ENCODE measurements at places on chromosomes 3 and 15.
A peak's percentile ranks its signal among the peaks of the same experiment; 100 is the strongest.

GRCh38 chr3:133573629-133574194 is at the start of gene CDV3:
Gene CDV3 (plus strand): TSS chr3:133573686. CDS start chr3:133574045, 359 bp downstream.
- DNase-seq: no peak

DNA sequence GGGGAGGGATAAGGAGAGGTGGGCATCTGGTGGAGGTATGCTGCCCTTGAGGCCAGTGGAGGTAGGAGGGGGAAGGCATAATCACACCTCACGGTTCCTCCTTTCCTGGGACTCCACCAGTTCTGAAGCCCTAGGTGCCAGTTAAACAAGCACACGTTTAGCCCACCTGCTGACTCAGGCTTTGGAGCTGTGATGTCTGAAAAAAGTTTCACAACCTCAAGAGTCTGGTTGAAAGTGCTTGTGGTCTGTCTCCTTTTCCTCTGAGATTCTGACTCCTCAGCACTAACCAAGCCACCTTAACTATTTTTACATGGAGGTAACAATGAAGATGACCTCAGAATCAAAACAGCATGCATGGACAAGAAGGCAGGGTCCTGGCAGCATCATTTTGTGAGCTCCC is 23.0 kb downstream of the HPS3 start:
- DNase-seq: no peak

GRCh38 chr15:73464602-73465001 is 21.6 kb downstream of the REC114 start:
- DNase-seq: no peak

DNA sequence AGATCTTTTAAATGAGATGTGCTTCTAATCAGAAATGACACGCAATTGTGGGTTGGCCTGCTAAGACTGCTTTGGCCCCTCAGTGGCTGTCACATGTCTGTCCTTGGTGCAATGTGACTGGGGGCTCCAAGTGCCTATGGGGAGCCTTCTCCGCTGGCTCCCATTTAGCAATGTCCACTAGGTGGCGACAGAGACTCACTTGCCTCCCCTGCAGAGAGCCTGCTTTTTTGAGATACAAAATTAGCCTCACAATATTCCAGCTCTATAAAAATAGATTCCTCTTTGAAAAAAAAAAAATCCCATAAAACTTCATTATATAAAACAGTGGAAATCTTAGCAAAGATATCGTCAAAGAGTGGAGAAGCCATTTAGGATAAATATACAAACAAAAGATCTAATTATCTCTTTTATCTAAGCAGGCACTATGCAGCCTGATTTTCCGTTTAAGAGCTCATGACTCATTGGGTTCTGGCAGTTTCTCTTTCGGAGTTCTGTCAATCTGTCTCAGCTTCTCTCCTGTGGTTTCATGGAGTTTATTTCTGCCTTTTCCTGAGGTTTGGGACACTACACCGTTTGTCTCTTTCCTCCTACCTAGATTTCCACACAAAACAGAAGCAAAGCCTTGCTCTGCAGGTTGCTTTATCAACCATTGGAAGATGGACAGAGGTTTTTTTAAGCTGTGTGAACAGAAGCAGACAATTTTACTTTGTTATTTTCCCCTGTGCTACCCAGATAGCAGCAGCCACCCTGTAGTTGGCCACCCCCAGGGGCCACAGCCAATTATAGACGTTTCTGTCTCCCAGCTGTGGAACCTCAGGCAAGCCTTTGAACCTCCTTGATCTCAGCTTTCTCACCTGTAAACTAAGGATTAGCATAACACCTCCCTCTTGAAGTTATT is 68.4 kb upstream of the TNFAIP8L3 start:
- DNase-seq: peak; percentile 36

DNA sequence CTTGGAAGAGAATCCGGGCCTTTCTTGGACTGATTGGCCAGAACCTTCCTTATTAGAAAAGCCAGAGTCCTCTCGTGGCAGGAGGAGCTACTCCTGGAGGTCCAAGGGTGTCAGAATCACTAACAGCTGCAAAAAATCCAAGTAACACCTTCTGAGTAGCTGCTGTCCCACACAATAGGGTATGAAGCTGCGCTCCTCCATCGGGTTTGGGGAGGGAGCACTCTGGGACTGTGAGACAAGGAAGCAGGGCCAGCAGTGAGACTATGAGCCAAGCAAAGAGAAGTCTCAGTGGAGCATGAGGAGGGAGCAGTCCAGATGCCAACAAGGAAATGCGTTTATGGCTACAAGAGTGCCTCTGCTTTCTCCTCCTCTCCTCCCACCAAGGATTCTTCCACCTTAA is 21.7 kb downstream of the SEMA3G start:
- DNase-seq: no peak

DNA sequence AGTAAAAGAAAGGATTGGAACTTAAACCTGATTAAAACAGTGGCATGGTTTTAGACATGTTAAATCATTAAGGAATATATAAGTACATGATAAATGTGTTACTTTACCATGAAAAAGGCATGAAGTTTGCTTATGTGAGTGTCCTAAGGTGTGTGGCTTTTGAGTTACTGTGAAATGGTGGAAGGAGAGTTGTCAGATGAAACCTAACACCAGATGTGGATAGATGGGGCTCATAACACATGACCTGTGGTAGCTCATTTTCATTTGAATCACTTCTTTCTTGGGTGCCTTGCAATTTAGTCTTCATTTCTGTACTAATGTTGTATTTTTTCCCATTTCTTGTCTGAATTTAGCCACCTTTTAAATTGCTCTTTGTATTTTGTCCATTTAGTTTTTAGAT is 13.0 kb downstream of the MEF2A start:
- no peak for DNase-seq

GRCh38 chr3:16487511-16488175 is 25.9 kb downstream of the RFTN1 start:
- DNase-seq: no peak

DNA sequence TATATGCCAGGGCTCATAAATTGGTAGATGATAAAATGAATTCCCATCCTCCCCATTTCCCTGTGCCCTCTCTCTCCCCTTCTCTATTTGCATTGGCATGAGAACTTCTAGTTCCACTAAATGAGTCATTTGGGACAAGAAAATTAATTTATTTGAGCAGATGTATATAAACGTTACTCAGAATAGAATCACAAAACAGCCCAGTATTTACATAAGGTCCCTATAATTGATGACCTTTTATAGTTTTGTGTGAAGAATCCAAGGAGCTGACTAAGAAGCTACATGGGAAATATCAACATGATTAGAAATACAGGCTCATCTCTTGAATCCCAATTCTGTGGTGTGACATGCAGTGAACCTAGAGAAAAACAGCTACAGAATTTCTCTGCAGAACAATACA is 617.7 kb upstream of the NR2F2 start:
- no peak for DNase-seq

DNA sequence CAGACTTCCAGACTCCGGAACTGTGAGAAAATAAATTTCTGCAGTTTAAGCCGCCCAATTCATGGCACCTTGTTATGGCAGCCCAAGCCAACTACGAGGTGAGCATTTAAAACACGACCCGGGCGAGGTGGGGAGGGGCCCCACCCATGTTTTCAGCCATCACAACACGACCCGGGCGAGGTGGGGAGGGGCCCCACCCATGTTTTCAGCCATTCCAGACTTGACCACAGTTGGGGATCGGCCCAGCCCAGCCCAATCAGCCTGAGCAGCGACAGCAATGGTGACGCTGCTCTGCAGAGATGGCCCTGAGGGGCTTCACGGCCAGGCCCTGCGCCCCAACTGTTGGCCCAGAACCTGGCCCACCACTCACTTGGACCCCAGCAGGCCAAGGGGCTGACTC is 93.1 kb downstream of the ATP10A start:
- DNase-seq: no peak

GRCh38 chr15:91737151-91737818 is 116.2 kb upstream of the SLCO3A1 start:
- no peak for DNase-seq

GRCh38 chr15:96701443-96701842 is 370.9 kb downstream of the NR2F2 start:
- no peak for DNase-seq

GRCh38 chr3:4498446-4498845 is 5.3 kb downstream of the ITPR1 start:
- DNase-seq: no peak

DNA sequence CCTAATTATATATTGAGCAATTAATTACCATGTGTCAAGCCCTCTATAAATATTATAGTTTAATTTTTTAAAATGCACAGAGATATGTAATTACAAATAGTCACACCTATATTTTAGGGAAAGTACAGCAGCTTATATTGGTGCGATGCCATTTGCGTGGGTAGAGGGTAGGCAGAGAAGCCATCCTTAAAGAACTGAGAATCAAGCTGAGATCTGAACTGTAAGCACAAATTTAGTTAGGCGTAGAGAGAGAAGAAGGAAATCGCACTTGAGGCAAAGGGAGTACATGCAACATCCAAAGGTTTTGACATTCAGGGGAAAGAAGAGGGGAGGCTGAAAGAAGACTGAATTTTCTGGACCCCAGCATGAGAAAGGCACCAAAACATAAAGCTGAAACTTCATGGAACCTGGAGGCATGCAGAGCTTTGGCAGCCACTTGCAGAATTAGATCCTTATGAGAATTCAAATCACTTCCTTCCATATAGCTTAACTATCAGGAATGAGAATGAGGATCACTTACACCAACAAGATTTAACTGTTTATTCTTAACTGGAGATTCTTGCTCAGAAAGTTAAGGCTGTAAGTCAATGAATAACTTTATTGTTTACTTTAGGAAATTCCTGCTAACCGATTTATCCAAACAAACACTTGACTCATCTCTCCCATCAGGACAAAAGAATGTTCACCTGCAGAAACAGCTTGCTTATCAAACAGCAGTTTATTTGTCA is 114.3 kb downstream of the TGFBR2 start:
- no peak for DNase-seq

DNA sequence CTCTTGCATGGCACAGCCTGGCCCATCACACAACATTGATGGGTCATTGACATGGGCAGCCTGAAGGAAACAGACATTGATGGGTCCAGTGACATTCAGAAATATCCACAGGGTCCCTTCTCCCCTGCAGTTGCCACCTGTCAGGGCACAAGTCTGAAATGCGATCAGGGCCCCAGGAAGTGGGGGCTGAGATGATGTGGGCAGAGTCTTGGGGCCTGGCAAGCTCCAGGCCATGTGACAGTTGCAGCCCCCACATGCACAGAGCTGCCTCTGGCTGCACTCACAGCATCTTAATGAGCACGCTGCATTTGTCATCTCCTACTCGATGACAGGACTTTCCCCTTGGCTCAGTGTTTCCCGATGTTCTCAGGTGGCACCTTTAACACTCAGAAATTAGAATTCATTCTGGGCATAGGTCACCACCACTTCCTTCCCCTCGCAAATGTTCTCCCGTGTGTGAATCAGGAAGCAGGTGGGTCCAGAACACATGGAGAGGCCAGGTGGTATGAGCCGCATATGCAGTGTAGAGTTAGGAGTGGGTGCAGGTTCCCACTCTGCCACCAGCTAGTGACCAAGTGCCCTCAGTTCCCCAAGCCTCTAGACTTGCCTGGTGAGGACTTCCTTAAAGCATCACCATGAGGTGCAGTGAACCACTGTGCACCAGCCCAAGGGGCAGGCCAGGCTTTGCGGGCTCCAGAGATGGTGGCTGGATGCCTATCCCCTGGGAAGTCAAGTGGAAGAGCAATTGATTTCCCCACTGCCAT is 1.6 kb upstream of the TXNRD3 start:
- DNase-seq: no peak

- DNase-seq: no peak
Measured at GRCh38 chr3:88713233-88713691, 394.2 kb upstream of the EPHA3 start.

DNA sequence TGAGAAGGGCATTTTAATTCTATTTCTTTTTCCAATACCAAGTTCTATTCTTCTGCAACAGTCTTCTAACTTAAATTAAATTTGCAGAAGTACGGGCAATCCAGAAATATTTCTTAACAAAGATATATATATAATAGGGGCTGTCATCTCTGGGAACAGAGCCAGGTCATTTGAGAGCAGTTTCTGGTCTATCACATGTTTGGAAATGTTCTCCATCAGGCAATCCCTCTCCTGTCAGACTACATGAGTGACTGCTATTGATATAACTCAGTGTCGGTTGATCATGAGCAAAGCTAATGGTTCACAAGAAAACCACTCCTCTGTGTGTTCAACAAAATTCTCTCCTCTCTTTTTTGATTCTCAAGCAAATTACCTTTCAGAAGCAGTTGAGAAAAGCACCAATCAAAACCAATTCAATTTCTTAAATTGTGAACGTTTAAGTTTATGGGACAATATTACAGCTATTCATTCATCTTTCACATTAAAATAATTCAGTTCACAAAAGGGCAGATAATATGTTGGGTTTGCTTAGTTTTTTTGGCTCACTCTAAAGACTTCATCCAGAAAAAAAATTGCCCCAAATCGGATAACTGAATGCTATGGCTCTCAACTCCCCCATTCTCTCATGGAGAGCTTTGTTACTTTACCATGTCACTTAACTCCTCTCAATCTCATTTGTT is 152.9 kb upstream of the TGFBR2 start:
- DNase-seq: no peak

- no peak for DNase-seq
Measured at GRCh38 chr15:100866386-100867330, 13.0 kb upstream of the ALDH1A3 start.

DNA sequence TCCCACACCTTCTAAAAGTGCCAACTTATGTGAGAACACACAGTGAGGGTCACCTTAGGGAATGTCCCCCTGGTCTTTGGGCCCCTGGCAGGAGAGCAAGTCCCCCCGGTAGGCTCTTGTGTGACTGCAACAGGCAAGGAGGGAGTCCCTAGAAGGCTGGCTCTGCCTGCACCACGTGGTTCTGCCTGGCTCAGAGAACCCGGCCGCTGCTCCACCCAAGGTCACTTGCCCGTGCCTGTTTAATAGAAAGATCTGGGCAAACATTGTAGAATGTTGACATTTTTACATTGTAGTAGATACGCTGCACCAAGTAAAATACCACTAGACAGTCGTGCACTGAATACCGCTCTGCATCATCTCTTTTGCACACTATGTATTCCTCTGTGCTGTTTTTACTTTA is 21.9 kb downstream of the GABRA5 start:
- DNase-seq: no peak

DNA sequence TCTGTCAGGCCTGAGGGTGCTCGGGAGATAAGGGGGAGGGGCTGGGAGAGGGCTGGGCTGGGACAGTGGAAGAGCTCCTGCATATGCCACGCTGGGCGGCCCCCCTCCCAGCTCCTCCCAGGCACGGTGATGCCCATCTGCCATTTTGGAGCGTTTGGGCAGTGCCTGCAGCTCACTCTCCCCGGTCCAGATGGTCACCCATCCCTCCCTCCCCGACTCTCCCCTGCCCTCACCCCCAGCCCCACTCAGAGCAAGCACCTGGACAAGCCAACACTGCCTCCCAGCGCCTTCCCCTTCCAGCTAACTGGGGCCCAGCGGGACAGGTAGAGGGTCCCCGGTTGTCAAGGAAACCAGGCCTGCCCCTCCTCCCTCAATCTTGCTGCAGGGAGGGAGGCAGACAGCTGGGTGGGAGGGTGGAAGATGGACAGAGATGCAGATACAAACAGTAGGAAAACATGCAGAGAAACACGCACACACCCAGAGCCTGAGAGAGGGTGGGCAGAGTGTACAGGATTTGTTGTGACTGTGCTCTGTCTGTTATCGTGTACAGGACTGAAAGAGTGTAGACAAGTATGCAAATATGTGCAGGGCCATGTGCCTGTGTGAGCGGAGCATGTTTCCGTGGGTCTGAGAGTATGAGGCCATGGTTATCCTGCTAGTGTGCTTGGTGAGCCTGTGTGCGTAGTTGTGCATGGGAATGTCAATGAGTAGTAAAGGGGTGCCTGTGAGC is 17.5 kb upstream of the CORO2B start:
- no peak for DNase-seq

- no peak for DNase-seq
Measured at GRCh38 chr3:13066834-13067233, 6.4 kb downstream of the IQSEC1 start.

Measured in T-helper 9 cell (primary cell).